Stimulated activated CD4-positive, alpha-beta T cell treated with anti-CD3 and anti-CD28 coated beads, Interleukin-1b, Interleukin-23, amount 100 ng/mL, for 1 hour (primary cell): ENCODE measurements at places on chromosomes 3 and 15.

DNA sequence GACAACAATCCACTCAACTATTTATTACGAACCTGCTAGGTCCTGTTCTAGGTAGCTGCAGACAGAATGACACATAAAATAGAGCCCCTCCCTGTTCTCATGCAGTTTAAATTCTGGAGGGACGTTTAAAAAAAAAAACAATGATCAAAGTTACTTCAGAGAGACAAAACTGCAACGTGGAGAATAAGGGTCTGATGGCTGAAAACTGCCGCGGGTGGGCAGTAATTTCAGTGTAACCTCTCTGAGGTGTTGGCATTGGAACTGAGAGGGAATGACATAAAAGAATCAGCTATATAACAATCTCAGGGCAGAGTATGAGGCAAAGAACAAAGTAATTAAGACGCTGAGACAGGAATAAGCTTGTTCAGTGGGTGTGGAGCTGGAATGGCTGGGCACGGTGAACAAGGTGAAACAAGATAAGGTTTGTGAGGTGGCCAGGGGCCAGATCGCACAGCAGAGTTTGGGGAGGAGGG, 19.5 kb downstream of the TBL1XR1 start:
- no peak for DNase-seq

DNA sequence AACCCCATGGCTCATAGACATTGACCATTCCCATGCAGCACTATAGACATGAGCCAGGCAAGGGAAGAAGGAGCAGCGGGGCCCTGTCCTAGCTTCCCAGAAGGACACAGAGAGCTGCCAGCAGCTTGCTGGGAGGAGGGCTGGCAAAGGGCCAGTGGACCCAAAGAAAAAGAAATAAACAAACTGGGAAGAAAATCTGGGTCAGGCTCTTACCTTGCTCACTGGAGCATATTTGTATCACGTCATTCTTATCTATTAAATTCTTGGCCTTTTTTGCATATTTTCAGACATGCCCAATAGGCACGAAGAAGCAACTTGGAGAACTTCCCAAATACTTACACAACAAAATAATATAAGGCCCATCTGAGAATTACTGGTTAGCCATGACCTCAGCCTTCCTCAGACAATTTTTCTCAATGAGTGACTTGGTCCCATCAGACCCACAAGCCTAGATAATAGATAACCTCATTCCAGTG, 28.4 kb downstream of the RASGRP1 start:
- no peak for DNase-seq

GRCh38 chr15:63065262-63066221, 23.0 kb downstream of the TPM1 start:
- no peak for DNase-seq

GRCh38 chr15:83372434-83372891, 74.7 kb upstream of the SH3GL3 start:
- no peak for DNase-seq

GRCh38 chr3:138928727-138929372, 18.1 kb downstream of the FOXL2 start:
- no peak for DNase-seq

GRCh38 chr3:136343873-136344555, 93.9 kb downstream of the PCCB start:
- no peak for DNase-seq

DNA sequence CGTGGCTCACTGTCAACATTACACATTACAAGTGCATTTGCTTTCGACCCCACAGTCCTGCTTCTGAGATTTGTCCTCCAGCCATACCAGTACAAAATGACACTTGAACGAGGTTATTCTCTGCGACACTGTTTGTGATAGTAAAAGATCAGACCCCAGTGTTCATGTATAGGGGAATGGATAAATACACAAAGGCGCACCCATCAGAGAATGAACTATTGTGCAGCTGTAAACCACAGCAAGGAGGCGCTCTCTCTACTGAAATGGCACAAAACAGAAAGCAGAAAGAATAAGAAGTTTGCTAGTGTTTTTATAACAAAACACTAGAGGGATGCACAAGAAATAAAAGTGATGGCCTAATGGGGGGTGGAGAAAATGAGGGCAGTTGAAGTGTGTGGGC, 4.9 kb upstream of the CHSY1 start:
- DNase-seq: no peak

GRCh38 chr3:13149330-13150108, 76.3 kb upstream of the IQSEC1 start:
- no peak for DNase-seq

GRCh38 chr3:10518506-10519150, 13.2 kb upstream of the ATP2B2 start:
- DNase-seq: no peak

DNA sequence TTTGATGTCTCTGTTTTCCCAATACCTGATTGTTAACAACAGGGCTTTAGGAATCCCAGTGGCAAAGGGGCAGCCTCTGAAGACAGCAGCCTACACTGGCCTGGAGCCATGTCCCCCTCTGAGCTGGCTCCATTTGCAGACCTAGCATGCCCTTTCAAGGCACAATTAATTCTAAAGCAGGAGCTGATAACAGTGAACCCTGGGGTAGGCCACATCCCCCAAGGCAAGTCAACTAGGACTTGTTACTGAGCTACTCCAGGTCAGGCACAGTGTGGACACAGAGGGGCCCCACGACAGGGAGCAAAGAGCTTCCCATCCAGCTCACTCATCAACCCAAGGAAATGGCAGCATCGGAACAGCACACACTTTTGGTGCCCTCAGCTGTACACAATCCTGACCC, 51.9 kb downstream of the SPSB4 start:
- DNase-seq: no peak

GRCh38 chr3:131735544-131735943, 232.8 kb upstream of the MRPL3 start:
- DNase-seq: no peak

GRCh38 chr15:91238644-91239425, 138.8 kb downstream of the SV2B start:
- DNase-seq: no peak

- DNase-seq: no peak
Measured at GRCh38 chr3:171383206-171384018, 76.8 kb downstream of the TNIK start.

DNA sequence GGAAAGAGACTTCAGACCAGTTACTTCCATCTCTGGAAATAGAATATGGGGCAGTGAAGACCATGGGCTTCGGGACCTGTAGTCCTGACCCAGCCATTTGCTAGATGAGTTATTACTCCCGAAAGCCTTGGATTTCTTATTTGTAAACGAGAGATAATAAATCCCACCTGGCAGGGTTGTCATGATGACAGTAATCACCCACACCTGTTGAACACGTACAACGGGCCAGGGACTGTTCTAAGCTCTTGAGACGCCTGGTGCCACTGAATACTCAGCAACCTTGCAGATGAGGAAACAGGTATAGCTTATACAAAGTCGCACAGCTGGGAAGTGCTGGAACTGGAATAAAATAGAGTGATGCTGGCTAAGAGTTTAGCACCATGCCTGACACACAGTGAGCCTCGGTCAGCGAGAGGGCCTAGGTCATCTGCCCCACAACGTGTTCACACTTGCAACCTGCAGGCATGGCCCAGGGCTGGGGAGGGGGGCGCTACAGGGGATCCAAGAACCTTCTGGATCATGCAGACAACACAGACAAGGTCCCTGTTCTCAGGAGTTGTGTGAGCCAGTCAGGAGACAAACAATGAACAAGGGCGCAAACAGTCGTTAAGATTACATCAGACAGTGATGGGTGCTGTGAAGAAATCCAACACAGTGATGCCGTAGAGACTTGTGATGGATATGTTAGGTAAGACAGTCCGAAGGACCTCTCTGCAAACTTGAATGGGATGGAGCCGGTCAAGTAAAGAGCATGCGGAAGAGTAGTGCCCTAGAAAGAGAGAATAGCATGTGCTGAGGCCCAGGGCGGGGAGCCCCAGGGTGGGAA, 89.2 kb downstream of the CORO2B start:
- no peak for DNase-seq

DNA sequence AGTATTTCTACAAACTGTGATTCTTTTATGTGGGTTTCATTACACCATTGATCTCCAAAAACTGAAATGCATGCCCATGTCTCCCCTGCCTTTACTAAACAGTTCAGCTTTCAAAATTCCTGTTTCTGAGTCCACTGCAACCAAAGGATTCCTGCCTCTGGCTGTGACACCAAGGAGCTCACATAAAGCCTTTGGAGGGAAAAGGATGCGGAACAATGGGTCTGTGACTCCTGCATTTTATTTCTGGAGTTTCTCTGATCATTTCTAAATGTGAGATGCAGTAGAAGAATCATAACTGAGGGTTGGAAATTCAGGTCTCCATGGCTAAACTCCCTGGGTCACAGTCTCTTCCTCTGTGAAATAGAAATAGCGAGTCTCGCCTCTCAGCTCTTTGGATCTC, 149.5 kb downstream of the MEX3B start:
- no peak for DNase-seq

GRCh38 chr3:174958671-174959328, 99.7 kb downstream of the NAALADL2 start:
- no peak for DNase-seq

DNA sequence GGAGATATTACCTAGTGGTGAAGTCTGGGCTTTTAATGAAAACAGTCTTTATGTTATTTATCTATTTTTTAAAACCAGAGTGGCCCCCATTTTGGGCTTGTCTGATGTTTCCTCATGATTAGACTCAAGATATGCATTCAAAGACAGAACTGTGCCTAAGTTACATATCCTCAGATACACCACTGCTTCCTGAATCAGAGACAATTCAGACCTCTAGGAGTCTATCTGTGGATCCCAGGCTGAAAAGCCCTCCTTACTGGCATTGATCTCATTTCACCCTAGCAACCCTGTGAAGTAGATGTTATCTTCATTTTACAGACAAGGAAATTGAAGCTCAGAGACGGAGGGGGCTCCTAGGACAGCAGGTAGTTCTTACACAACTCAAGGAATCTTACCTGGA, 16.8 kb upstream of the TGM5 start:
- no peak for DNase-seq

GRCh38 chr3:76044601-76045600, 259.6 kb upstream of the ZNF717 start:
- DNase-seq: no peak

DNA sequence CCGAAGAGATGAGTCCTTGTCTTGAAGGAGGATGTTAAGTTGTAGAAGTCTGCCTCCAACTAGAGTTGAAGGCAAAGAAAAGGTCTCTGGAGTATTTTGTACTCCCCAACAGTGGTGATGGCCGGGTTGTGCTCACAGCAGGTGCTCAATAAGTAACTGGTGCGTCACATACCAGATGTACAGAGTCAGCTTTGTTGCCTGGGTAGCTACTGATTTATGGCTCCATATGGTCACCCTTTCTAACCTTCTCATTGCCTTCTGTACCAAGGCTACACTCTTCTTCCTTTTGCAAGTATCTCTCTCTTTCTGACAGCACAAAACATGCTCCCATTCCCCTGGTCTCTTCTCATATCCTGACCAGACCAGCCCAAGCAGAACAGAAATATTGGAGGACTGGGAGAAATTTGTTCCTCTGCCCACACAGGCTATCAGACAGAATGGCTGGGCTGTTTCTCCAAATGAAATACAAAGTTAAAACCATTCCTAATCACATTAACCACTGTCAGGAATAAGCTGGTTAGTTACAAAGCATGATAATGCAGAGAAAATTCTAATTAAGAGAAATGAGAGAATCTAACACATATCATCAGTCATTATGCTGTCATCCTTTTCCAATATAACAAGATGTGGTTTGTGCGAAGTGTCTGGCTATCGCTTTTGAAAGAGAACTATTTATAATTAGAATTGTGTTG, 150.1 kb upstream of the LRRN1 start:
- no peak for DNase-seq

DNA sequence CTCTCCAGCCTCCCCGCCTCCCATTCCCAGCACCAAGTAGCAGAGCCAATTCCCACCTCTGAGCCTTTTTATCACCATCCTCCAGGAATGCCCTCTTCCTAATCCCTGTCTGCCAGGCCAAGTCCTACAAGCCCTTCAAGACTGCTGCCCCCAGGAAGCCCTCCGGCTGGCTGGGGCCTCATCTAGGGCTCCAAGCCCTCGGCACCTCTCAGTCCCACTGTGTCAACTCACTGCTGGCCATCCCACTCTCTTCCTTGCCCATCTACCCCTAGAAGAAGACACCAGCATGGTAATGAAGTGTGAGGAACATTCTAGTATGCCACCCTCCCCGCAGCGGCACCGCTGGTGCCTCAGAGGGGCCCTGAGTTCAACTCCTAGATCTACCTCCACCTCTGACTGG, 10.0 kb upstream of the GRIP2 start:
- DNase-seq: no peak

DNA sequence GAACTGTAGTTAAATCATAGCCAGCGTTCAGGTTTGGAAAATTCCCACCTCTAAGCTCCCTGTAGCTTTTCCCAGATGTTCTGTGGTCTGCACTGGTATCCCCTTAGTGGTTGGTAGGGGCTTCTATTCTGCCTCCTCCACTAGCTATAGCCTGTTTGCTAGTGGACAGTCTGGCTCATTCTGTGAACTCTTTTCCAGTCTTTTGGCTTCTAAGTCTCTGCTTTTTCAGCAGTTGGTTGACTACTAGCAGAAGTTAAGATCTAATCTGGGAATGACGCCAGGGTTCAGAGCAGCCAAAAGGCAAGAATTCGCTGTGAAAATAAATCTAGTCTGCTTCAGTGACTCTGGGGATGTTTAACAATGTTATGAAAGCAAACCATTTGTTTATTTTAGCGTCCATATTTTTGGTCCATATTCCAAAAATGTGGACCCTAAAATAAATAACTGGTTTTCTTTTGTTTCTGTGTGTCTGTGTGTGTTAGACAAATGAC, 73.7 kb upstream of the WDR72 start:
- DNase-seq: no peak

GRCh38 chr15:63430766-63431451, 49.3 kb upstream of the CA12 start:
- DNase-seq: no peak

DNA sequence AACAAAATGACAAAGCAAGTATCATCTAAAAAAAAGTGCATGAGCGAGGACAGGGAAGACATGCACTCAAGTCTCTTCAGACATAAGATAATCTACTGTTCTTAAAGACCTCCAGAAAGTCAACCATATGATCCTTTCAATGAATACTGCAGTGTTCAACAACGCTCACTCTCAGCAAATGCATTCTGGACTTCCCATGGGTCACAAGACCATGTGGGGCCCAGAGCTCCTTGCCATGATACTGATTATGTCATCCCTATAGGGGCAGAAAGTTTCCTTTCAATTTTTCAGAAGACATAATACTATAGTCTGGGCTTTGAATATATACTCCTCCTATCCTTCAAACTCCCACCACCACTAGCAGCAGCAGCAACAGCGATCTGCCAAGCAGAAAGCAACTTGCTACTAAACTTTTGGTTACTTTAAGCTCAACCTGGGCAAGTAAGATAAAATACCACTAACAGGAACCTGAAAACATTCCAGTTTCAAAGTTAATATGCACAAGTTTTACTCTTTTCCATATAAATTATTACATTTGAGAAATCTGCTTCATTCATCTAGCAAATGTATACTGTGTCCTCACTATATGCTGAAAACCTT, 143.5 kb downstream of the ADAM10 start:
- DNase-seq: no peak
